ENCODE measurements at places on chromosomes 4 and X.

DNA sequence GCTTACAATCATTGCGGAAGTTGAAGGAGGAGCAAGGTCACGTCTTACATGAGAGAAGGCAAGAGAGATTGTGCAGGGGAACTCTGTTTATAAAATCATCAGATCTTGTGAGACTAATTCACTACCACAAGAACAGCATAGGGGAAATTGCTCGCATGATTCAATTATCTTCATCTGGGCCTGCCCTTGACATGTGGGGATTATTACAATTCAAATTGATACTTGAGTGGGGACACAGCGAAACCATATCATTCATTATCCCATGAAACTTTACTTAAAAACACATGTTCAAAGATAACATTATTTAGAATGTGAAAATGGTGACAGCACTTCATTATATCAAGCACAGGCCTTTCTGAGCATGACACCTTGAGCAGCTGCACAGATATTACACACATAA lies 1087.8 kb downstream of the C4orf33 start:
- DNase-seq = no peak

DNA sequence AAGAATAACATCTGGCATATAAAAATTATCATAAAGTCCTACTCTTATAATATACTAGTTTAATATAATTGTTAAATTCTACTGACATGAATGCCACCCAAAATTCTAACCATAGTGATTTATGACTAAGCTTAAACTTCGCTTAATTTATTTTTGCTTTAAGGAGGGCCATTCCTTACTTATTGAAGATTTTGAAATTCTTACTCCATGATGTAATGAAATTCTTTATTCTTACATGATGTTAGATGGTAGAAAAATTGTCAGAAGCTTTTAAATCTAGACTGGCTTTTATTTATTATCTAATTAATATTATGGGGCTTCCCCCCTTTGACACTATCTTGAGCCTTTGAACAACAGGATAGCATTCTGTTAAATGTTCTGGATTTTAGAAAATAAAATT lies 19.5 kb upstream of the SUPT20HL2 start:
- DNase-seq = no peak

DNA sequence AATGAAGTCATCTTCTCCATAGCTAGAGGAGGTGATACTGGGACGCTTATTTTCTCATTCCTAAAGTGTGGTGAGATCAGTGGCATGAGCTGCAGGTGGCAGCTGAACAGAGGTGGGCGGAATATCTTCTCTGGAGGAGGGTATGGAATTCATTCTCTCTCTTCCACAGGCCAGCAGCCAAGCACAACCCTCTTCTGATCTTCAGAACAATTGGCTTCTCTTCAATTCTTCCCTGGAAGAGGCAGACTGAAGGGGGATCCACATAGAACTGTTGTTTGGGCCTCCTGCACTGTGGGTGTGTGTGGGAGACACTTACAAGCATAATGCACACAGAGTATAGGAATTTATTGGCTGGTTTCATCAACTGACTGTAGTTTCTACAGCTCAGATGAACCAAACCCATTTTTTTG lies 180.4 kb upstream of the RASGEF1B start:
- DNase-seq = no peak

GRCh38 chr4:20252656-20253282 lies 1.1 kb downstream of the SLIT2 start:
- no peak for DNase-seq

GRCh38 chr4:77104791-77105540 lies 29.2 kb upstream of the CCNI start:
- no peak for DNase-seq

DNA sequence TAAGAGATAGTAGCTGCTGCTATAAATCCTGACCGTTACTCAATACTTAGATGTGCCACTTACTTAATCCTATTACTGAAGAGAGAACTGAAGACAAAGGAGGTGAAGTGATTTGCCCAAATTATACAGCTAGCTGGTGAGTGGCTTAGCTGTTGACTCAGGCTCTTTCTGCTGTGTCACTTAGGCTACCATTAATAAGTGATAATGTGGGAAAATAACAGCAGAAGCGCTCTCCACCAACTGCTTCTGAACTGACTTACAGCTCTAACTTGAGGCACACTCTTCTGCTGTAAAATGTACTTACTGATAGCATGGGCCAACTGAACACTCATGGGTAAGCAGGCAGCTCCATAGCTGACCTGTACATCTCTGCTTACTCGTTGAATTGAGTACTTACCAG lies 7.5 kb upstream of the KLHL5 start:
- no peak for DNase-seq

DNA sequence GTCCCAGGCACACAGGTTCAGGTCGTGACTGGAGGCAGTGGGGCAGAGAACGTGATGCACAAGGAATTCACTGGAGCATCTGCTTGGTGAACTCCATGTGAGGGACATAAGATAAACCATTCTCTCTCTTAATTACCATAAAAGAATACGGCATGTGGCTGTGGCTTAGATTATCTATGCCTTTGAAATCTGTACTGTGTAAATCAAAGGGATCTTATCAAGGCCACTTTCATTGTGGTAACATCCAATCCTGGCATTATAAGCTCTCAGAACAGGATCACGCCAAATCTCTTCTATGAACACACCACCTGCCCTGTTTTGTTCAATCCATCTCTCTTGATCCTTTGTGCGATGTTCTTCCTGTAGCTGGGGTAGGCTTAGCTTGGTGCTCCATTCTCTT lies 192.3 kb downstream of the SPATA18 start:
- DNase-seq = no peak

- DNase-seq = no peak
Measured at GRCh38 chrX:103017542-103017941, 46.4 kb downstream of the BEX1 start.

- no peak for DNase-seq
Measured at GRCh38 chr4:2860391-2861348, 17.0 kb downstream of the ADD1 start.

GRCh38 chrX:43002526-43003203 lies 224.7 kb upstream of the PPP1R2C start:
- DNase-seq = no peak

DNA sequence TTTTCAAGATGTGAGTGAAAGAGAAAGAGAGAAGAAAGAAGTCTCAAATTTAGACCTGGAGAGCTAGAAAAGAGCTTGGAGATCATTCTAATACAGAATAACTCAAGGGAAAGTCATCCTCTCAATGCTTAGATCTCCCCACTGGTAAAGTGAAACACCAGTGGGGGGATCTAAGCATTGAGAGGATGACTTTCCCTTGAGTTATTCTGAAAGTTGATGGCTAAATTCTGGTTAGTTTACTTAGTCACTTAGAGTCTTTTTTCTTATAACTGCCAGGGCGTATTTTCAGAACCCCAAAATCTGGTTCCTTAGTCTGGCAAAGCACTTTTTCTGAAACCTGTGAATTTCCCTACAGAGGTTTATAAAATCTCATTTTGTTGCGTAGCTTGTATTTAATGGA lies 198.6 kb downstream of the ARHGAP24 start:
- DNase-seq = no peak

GRCh38 chr4:151568966-151569365 lies 160.0 kb downstream of the FHIP1A start:
- no peak for DNase-seq

DNA sequence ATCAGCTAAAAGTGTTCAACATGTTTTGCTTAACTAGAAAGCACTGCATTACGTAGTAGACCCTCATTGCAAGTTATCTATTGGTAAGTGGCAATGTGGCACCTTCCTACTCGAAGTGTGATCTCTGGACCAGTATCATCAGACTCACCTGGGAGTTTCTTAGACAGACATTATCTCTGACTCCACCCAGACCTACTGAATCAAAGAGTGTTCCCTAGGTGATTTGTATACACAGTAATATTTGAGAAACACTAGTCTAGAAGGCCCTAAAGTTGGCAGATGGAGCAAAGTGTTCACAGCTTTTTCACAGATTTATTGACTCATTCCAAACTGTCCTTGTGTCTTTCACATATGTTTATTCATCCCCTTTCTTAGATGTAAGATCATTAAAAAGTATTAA lies 35.7 kb downstream of the SHROOM4 start:
- no peak for DNase-seq

GRCh38 chr4:70628444-70628843 lies at the start of gene ENAM:
Gene ENAM (plus strand): TSS chr4:70628744. CDS start chr4:70629501, 757 bp downstream.
- DNase-seq = no peak

GRCh38 chr4:102809190-102809589 lies 18.2 kb downstream of the UBE2D3 start:
- no peak for DNase-seq

- DNase-seq = no peak
Measured at GRCh38 chrX:22433292-22434070, 160.8 kb downstream of the CBLL2 start.

GRCh38 chr4:10461091-10461849 lies 4.0 kb upstream of the ZNF518B start:
- DNase-seq = no peak

DNA sequence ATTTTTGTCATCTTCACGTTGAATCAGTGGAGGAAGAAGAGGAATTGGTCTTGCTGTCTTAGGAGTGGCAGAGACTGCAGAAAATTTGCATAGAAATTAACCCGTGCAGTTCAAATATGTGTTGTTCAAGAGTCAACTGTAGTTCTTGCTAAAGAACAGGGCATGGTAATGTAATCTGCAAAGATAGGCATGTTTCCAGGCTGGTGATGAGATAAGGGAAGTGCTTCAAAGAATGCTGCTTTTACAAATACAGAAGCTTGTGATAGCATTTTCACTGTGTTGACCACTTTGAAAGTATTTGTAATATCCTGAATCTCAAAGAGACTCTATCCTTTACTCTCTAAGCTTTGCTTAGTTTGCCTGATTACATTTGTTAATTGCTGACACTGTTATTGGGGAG lies 60.1 kb downstream of the PRRG1 start:
- DNase-seq = no peak

GRCh38 chrX:148363471-148364235 lies 136.8 kb upstream of the AFF2 start:
- no peak for DNase-seq

All from SIG-M5 (cell line).